ENCODE measurements at places on chromosomes 5 and 9.

- no peak for DNase-seq
These were observed 392.8 kb downstream of the DNAH5 start for GRCh38 chr5:13551645-13552044.

DNA sequence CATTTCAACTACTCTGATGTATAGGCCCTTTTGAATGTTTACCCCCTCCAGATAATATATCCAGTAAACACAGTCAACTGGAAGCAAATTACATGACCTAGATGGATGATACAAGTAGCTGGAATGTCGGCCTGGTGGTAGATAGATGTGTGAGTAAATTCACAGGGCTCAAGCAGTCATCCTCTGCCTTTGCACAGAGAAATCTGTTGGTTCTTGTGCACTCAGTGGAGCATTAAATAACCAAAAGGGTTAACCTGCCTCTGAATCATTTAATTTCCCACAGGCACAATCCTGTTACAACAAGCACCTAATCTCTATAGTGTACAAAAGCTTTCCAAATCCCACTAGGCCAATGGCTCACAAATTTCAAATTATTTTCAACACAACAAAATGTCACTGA lies 668.3 kb downstream of the DNAH5 start:
- no peak for DNase-seq

DNA sequence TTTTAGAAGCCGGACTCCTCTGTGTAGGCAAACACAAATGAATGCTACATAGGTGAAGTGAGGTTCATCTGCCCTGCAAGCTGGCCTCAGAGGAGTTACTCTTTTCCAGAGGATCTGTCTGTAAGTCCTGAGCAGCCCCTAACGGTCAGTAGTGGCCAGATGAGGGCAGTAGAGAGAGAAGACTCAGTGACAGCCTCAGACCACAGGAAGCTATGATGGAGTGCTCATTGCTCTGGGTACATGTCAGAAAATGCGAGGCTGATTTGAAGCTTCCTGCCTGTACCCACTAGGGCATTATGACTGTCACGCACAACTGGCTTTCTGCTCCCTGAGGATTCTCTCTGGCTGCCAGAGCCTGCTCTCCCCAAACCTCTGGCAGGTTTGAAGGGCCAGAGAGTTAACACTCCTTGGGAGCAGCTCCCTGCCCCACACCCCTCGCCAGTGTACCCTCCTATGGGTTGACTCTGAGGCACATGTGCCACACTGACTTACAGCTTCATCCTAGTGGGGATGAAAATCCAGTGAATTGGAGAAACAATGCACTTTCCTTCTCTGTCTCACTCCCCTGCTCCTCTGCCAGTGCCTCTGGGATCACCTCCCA lies 141.5 kb downstream of the GABRG2 start:
- DNase-seq = no peak

DNA sequence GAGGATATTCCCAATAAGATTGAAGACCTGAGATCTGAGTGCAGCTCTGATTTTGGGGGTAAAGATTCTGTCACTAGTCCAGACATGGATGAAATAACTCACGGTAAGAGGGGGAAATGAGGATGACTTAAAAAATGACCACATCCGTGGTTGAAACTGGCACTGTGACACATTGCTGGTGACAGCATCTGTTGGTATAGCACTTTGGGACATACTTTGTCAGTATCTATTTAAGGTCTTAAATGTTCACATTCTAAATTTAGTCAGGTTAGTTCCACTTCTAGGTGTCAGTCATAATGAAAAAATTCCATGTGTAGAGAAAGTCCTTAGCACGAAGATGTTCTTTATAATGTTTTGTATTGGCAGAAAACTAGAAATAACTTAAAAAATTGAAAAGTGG lies 70.9 kb downstream of the GAPVD1 start:
- no peak for DNase-seq

- DNase-seq = no peak
These were observed 383.5 kb downstream of the GLIS3 start for GRCh38 chr9:3916411-3916810.

DNA sequence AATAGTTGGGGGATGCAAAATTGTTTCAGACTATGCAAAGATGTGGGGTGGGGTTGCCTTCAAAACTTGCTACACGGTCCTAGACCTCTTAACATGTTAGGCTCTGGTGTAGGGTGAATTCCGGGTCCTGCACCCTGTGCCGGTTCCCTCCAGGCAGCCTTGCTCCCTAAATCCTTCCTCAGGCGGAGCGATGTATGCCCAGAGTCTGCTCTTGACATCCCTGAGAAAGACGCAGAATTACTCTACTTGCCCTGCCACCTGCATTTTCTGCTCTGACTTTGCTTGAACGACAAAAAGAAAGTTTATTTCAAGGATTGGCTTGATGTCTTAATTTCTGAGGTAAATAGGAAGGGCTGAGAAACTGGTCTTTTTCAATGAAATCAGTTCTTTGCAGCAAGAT lies 691 bp downstream of the THBS4 start:
- DNase-seq = no peak
